ENCODE measurements at places on chromosomes 1 and 21.

DNA sequence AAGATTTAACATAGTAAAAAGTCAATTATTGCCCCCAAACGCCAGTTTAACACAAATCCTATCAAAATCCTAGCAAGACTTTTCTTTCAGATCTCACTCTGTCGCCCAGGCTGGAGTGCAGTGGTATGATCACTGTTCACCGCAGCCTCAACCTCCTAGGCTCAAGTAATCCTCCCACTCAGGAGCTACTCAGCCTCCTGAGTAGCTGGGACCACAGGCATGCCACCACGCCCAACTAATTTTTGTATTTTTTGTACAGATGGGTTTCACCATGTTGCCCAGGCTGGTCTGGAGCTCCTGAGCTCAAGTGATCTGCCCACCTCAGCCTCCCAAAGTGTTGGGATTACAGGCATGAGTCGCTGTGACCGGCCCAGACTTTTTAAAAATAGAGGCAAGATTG is 4.8 kb downstream of the SNIP1 start:
- DNase-seq: no peak

- DNase-seq: no peak
Measured at GRCh38 chr1:64092851-64093371, 110.5 kb upstream of the UBE2U start.

GRCh38 chr21:18771845-18772380 is 368.3 kb upstream of the TMPRSS15 start:
- no peak for DNase-seq

- DNase-seq: no peak
Measured at GRCh38 chr1:27891196-27891889, 19.0 kb downstream of the THEMIS2 start.

DNA sequence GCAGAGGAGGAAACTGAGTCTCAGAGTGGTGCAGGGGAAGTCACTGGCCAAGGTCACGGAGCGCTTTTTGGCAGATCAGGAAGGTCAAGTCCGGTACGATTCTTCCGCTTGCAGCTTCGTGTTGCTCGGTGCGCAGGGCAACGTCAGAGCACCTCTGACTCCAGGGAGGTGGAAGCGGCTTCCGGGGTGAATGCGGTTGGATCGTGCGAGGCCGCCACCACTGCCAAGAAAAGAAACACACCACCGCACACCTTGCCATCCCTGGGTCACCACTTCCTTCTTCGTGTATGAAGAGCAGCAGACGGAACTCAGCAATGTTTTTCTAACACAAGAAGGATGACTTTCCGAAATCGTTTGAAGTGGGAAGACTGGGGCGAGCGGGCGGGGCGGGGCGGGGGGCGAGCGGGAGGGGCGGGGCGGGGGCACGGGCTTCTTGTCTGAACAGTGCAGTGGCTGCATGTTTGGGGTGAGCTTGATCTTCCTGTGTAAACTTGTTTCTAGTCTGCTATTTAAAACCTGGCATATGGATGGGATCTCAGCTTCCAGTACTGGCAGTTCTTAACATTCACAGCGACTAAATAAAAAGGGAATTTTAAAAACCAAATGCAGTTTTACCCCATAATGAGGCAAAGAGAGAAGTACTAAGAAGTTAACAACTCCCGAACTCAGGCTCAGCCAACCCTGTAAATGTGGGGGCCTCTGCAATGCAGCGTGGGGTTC is 300.0 kb downstream of the RRAGC start:
- no peak for DNase-seq

DNA sequence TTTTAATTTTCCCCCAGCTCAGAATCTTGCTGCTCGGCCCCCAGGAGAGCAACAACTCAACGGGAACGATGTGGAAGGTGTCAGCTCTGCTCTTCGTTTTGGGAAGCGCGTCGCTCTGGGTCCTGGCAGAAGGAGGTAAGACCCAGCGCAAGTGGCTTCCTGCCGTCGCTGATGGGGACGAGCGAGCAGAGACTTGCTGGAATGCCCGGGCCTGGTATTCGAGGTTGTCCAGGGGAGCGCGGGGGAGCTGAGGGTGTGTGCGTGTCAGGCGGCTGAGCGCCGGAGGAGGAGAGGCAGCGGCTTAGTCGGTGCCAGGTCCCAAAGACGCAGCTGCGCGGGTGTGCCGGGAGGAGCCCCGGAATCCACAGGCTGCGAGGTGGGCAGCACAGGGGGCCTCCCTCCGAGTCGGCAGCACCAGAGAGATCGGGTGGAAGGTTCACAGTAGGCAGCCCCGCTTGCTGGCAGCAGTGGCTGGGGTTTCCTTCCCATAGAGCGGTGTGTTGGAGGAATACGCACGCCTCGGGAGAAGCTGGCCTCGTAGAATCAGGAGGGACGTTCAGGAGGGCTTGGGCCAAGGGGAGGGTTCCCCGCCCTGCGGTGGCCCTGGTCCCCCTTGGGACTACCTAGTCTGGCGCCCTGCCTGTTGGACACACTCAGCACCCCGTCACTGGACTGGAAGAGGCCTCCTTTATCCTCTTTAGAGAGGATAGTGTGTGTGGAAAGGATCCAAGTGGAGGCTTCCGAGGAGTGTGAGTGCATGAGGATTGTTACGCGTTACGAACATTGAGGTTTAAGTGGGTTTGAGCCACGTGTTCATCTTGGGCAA is 547 bp downstream of the PDPN start:
- DNase-seq: no peak

GRCh38 chr1:152741656-152742055 is 16.2 kb upstream of the KPRP start:
- DNase-seq: no peak

DNA sequence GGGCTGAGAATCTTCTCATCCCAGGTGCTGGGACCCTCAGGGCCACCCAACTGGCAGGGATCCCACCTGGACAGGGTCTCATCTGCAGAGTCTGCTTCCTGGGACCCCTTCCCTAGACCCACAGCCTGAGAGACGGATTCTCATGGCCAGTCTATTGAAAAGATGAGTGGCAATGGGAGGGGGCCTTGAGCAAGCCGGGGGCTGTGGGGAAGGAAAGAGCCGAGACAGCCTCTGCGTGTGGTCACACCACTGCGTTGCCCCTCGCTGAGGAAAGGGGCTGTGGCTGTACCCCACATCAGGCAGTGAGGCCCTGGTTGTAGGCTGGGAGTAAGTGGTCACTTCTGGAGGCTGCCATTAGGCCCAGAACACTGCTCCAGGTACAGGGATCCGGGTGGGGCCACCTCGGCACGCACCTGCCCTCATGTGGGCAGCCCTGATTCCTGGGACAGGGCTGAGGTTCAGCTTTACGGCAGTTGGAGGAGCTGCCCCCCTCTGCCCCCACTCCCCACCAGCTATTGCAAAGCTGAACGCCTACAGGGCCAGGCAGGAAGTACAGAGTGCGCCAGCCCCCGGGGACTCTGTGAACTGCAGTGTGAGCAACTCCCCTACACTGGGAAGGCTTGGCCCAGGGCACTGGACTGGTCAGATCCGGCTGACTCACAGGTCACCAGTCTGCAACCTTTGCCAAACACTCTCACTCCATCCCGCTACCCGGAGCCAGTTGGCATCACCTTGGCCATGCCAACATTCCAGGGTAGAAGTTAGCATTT is 106.9 kb downstream of the RIPK4 start:
- no peak for DNase-seq
